ENCODE measurements at places on chromosomes 2 and 18.

DNA sequence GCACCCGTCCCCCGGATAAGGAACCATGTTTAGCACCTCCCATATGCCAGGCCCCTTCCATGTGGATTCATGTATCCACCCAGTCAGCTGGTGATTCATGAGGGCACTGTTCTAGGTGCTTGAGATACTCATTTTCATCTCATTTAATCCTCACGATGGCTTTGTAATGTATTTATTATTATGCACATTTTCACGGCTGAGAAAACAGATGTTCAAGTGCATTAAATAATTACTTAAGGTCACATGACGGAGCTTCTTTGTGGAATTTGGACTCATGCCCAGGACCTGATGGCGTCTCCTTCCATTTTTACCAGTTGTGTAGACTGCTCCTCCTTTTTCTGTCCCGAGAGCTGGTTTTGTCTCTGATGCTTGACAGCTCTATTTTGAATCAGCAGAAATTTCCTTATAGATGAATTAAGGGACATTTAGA lies 72.2 kb upstream of the RBM44 start:
- DNase-seq: peak; percentile 89

GRCh38 chr18:60910534-60910933 lies 422.7 kb upstream of the CDH20 start:
- DNase-seq: no peak

GRCh38 chr2:11500702-11501303 lies 33.0 kb upstream of the GREB1 start:
- DNase-seq: no peak

- no peak for DNase-seq
Observed at GRCh38 chr2:77434880-77435279, 87.3 kb downstream of the LRRTM4 start.

GRCh38 chr2:202104286-202104870 lies 31.3 kb downstream of the KIAA2012 start:
- DNase-seq: peak; percentile 79

DNA sequence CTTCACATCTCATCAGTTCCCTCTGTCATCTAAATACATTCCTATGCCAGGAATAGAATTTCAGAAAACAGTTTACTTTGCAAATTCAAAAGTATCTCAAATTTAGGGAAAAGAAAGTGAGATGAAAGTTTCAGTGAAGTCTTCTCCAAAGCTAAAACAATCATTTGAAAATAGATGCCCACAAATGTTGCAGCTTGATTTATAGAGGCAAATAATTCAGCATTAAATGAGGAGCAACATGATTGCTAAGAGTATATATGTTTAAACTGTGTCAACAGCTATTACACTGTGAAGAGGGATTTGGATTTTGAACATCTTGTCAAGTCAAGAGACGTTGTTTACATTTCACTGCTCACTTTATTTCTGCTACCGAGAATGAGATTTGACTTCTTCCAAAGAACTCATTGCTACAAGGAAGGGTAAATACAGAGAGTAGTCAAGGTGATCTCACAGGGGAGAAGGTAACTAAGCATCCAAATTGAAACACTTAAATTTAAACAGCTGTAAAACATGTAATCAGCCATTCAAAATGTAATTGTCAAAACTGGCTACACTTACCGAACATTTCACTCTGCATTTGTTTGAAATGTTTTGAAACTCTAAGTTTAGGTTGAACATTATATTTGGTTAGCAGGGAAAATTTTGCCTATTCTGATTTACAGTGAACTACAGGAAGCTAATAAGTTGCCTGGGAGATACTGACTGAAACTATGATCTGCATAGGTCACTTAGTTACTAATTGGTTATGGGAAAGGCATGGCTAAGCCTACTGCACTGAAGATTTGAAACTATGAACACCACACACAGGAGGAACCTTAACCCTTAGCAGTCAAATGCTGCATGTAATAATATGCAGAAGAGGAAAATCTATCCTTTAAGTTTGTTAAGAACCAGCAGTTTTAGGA lies 33.2 kb upstream of the GALNT3 start:
- DNase-seq: no peak

GRCh38 chr2:178679891-178680290 lies 127.3 kb downstream of the TTN start:
- no peak for DNase-seq

DNA sequence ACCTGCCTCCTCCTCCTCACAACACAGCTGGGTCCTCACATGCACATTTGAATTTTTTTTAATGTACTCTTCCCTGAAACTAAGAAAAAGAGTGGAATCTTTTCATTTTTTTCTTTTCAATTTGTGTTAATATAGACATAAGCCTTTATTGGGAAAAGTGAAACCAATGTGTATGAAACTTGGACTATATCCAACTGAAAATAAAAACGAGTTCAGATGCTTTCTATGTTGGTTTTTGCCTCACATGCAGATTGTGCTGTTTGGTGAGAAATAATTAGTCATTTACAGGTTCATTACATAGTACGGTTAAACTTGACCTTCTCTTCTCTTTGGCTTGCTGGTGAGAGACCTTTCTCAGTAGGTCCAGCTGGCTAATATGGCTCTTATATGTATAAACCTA lies 515.2 kb upstream of the FANCL start:
- no peak for DNase-seq

- DNase-seq: peak; percentile 37
Observed at GRCh38 chr18:7618891-7619442, 51.9 kb downstream of the PTPRM start.

DNA sequence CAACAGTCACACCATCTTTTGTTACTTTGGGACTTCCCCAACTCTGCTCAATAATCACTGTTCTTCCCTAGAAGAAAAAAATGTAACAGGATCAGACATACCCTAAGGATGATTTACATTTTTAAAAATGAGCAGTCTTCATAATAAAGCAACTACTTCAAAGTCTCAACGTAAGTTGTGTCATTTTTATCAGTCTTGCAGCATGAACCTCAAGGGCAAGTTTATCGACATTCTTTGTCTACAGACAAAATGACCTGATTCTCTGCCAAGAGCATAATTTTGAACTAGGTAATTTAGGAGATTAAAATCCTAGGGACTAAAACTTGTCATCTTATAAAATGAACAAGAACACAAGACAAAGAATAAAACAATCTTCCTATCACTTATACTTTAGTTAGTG lies 2.3 kb downstream of the HSPD1 start:
- DNase-seq: no peak

GRCh38 chr2:184444623-184445223 lies 153.6 kb upstream of the ZNF804A start:
- DNase-seq: no peak

DNA sequence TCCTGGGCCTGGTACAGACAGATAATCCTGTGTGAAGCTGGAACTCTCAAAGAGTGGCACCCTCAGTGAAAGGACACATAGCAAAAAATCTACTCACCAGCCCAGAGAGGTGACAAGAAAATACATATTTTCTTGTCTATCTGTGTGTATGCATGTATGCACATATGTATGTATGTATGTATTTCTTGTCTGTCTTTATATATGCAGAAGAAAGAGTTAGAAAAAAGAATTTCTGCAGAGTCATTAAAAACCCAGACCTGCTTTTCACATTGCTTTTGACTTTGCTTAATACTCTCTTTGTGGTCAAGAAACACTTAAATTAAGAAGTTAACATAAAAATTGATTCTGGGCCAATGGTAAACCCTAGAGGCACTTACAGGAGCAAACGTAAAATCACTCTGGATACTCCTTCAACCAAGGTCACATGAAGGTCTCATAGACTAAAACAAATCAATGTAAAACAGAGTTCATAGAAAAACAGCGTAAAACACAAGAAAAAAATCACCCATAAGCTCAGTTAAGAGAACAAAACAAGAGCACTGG lies 16.5 kb upstream of the AAK1 start:
- DNase-seq: no peak

DNA sequence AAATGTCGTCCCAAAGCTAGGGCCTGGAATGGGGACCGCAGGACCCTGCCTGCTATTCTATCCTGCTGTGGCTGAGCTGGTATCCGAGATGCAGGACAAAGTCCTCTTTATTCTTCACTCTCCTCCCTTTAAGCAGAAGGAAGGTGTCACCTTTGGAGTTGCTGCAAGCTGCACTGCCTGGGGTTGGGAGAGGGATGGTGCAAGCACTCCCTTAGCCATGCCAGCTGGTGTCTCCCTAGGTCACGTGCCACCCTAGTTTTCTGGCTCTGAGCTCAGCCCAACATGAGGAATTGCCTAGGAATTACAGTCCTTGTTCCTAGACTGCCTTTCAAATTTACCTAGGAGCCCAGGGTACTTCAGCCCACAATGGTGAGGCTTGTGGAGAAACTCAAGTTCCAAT lies 21.4 kb upstream of the FAM228A start:
- no peak for DNase-seq

Data from EH (cell line).